ENCODE measurements at places on chromosomes 4 and X.

DNA sequence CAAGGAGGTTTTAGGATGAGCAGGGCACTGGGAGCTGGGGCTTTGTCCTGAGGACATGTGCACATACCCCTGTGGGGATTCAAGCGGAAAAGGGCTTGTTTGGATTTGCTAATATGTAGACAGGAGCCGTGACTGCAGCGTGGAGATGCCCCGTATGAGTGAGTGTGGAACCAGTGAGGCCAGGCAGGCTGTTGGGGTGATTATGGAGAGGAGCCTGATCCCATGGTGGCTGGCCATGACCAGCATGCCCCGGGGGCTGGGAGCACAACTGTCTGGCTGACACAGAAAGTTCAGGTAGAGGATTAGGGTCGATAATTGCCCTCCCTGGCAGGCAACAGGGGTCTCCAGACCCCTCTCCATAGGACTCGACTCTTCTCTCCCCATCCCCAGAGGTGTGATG lies 68.8 kb upstream of the STX18 start:
- no peak for DNase-seq

DNA sequence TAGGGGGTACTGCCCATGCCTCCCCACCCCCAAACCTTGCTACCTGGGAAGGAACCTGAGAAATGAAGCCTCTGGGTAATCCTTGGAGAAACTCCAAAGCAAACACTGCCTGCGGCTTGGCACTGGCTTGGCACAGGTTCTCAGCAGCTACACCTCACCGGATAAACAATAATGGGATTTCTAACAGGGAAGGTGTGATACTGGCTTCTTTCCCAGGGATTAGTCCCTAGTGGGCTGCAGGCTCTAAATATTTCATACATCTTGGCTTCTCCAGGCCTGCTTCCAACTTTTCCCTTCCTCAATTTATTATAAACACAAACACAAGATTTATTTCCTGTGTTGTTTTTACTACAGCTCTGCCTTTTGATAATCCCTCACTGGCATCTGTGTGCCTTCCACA lies 12.5 kb downstream of the SEC24D start:
- no peak for DNase-seq

DNA sequence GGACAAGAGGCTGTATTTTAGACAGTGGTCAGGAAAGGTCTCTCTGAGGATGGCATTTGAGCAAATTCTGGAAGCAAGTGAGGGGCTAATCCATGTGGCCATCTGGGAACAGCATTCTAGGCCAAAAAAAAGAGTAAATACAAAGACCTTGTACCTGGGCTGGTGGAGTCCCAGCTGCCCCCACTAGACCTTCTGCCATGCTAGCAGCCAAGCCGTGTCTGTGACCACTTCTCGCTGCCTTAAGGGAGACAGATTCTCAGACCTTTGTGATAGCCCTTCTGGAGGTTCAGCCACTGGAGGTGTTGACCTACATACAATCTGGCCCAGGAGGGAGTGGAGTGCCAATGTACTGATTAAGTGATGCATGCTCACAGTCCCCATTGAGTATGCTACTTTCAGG lies 506.2 kb downstream of the MID1IP1 start:
- DNase-seq: no peak

- DNase-seq: no peak
These were observed 20.4 kb downstream of the TENM3 start for GRCh38 chr4:182263562-182263961.

DNA sequence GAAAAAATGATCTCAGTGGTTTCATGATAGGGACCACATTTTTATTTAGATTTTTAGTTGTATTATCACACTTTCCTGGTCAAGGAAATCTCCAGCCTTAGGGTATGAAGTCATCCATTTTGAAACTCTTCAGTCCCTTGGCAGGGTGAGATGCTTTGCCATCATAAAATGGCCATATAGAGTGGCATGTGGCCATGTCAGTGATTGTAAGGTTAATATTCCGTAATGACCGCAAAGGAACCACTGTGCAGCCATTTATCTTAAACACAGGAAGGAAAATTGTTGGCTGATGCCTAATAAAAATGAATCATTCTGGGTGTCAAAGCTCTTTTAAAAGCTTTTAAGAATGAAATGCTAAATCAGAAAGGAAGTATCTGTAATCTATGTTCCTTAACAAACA lies 35.6 kb downstream of the COMMD8 start:
- DNase-seq: no peak

DNA sequence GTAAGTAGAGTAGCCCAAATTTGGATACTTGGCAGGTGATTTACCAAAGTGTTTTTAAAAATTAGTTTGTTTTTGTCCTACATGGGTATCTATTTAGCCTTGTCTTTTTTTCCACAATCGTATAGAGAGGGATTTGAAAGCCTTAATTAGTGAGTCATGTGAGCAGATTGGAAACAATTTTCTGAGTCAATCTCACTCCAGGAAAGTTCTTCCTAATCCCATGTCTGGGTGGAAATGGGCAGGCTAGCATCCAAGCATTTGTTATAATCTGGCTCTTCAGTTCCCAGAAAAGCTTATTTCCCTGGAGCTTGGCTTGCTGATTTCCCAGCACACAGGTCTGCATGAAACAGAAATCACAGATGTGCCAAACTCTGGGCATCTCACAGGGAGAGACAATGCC lies 426.9 kb upstream of the BOD1L1 start:
- DNase-seq: no peak

GRCh38 chr4:109472343-109472761 lies 38.7 kb downstream of the SEC24B start:
- DNase-seq: peak; percentile 47

GRCh38 chrX:118272242-118272641 lies 73.7 kb upstream of the WDR44 start:
- peak; percentile 0 for DNase-seq

DNA sequence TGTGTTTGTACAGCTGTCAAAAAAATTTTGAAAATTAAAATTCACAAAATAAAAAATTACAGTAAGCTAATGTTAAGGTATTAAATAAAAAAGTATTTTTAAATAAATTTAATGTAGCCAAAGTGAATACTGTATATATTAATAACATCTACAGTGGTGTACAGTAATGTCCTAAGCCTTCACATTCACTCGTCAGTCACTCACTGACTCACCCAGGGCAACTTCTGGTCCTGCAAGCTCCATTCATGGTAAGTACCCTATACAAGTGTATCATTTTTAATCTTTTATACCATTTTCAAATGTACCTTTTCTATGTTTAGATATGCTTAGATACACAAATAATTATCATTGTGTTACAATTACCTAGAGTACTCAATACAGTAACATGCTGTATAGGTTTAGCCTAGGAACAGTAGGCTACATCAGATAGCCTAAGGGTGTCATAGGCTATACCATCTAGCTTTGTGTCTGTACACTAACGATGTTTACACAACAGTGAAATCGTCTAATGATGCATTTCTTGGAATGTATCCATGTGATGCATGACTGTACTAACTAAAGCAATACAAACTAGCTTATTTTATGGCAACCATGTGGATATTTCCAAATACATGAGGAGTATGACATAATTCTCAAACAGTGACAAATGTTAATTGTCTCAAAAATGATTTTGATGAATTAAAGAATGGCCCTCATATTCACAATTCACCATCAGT lies 13.7 kb downstream of the DDX60 start:
- peak; percentile 83 for DNase-seq

DNA sequence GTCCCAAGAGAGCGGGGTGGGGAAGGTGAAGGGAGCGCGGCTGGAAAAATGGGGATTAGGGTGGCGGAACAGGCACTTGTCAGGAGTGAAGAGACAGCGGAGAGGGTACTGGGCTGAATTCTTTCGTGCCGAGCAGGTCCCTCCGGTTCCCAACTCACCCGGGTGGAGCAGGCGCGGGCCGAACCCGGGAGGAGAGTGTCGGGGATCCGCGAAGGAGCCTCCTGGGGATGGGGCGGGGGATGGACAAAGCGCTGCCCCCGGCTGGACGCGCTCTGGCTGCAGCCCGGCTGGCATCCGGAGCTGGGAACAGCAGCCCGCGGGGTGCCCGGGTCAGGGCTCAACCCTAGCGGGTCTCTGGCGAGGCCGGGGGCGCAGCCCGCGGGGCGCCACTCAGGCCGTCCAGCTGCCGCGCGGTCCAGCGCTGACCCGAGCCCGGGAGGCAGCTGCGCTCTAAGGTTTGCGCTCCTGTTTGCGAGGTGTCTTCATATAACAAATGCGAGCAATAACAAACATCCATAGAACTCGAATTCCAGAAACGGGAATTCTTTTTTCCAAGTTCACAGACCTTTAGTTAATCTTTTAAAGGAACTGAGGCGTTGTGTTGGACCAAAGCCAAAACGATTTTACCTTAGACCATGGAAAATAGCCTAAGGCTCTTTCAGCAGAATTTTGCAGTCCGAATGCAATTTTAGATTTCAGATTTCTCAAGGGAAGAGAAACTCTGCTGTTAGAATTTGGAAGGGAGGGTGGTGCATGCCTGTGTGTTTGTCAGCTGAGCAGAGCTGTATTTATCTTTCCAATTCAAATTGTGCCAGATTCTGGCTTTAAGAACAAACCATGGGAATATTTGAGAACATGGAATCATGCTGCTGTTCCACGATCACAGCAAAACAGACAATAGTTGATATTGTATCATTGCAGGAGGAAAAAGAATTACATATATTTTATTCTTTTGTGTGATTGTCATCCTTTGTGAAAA lies 744 bp downstream of the NPY5R start:
- DNase-seq: no peak

- DNase-seq: no peak
These were observed 3.9 kb upstream of the FAAH2 start for GRCh38 chrX:57282568-57282967.

GRCh38 chr4:2860391-2861348 lies 17.0 kb downstream of the ADD1 start:
- DNase-seq: no peak

GRCh38 chr4:154719087-154719486 lies 24.7 kb upstream of the LRAT start:
- DNase-seq: peak; percentile 11

GRCh38 chr4:106450249-106450648 lies 81.7 kb upstream of the GIMD1 start:
- peak; percentile 77 for DNase-seq

- peak; percentile 39 for DNase-seq
These were observed 27.2 kb downstream of the TAPT1 start for GRCh38 chr4:16199093-16199492.

- DNase-seq: no peak
These were observed 662.0 kb upstream of the CPEB2 start for GRCh38 chr4:14340321-14340720.

GRCh38 chr4:7442574-7443162 lies 7.9 kb upstream of the PSAPL1 start:
- no peak for DNase-seq

- DNase-seq: no peak
These were observed 11.3 kb downstream of the QDPR start for GRCh38 chr4:17500574-17500973.

- DNase-seq: no peak
These were observed 374.8 kb upstream of the GNPDA2 start for GRCh38 chr4:45100956-45101818.

DNA sequence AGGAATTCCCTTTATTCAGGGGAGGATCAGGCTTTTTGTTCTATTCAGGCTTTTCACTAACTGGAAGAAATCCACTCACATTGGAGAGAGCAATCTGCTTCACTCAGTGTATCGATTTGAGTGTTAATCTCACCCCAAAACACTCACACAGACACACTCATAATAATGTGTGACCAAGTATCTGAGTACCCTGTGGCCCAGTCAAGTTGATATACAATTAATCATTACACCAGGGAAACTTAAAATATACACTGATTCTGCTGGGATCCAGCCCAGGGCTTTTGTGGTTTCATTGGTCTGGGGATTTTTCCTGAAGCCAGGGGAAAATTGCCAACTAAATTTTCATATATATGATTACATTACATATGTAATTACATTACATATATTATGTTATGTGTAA lies 44.0 kb upstream of the GATB start:
- no peak for DNase-seq

DNA sequence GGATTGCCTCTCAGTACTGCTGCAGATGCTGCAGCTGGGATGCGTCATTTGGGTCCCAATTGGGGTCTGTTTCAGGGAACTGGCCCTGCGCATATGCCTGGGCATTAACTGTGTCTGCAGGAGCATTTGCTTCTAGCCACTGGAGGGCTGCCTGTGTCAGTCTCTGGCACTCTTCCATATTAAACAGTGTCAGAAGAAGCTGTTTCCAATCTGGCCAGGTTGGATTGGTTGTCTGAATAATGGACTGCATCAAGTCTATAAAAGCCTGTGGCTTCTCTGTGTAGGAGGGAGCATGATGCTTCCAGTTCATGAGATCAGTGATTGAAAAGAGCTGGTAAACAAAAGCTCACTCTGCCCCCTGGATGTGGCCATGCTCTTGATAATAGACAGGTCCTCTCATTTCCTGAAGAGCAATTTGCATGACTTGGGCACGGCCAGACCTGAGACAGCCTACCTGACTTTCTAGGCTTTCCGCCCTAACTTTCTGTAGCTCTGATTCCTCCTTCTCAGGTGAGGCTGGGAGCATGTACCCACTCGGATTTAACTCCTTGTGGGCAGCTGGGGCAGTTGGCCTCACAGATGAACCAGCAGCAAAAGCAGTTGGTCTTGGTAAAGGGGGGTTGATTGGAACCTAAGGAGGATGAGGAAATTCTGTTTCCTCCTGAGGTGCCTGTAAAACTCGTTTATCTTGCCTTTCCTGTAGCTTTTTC lies 29.2 kb downstream of the SULT1E1 start:
- DNase-seq: peak; percentile 1

DNA sequence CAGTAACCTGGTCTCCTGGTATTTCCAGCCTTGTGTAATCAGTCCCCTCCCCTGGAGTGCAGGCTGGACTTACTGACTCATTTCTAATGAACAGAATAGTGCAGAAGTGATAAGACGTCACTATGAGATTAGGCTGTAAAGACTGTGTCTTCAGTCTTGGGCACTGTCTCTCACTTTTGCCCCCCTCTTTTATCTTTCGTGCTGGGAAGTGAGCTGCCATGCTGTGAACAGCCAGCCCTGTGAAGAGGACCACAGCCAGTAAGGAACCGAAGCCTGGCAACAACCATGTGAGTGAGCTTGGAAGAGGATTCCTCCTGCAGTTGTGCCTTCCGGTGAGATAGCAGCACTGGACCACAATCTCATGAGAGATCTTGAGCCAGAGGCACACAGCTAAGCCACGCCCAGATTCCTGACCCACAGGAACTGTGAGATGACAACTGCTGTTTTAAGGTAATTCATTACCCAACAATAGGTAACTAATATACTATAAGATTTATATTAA lies 67.5 kb upstream of the GPR34 start:
- DNase-seq: no peak

DNA sequence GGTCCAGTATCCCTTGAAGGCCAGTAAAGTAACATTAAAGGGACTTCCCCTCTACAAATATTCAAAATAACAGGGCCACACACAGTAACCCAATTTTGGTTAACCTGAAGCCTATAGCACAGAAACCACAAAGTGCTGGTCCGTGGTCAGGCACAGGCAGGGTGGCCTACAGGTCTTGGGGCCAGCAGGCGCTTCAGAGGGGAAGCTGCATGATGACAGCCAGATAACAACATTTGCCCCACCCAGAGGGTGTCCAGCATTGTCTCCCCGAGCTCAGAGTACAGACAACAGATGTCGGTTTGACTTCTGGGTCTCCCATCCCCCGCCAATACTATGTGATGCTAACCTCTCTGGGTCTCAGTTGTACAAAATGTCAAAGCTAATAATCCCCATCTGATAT lies 51.1 kb downstream of the SH3KBP1 start:
- DNase-seq: no peak

- DNase-seq: no peak
These were observed 567.8 kb downstream of the TRIML1 start for GRCh38 chr4:188707036-188707435.

Data from AG10803 (cell line).